ENCODE measurements at places on chromosomes 5 and 9.
A peak's percentile ranks its signal among the peaks of the same experiment; 100 is the strongest.

DNA sequence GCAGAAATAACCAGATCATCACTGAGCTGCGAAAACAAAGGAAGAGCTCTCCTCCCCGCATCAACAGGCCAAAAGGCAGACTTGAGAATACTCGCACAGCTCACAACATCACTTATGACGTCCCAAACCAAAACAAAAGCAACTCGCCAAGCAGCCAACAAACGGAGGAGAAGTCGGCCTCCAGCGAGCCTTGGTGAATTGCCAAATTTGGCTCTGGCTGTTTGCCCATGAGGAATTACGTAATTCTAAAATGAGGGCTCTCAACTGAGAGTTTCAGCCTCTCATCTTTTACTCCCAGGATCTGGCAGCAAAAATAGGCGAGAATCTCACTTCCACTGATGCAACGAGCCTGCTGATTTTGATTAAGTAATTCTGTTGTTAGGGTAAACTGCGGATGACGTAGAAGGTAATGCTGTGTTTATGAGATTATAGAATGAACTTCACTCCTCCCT, 51.7 kb upstream of the SEMA6A start:
- DNase-seq: peak; percentile 61

DNA sequence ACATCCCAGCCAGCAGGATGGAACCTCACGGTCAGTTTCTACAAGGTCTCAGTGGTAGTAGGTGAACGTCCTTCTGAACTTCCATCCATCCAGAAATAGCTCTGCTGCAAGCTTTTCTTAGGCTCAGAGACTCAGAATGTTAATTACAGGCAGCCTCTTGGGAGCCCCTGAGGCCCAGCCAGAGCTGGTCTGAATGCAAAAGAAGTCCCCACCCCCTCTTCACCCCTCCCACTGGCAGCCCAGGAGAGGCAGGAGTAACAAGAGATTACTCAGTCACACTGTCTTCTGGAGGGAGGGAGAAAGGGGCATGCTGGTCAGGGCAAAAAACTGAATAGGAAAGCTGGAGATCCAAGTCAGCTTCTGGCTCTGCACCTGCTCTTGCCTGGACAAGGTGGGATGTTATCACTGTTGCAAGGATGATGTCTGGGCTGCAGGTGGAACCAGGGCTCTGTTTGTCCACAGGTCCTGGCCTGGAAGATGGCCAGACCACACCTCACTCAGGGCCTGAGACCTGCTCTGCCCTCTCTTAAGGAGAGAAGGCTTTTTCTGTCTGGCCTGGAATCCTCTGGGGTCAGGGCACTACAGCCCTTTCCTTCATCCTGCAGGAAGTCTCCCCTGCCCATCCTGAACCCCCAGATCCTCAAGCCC, 9.1 kb downstream of the ENHO start:
- no peak for DNase-seq

DNA sequence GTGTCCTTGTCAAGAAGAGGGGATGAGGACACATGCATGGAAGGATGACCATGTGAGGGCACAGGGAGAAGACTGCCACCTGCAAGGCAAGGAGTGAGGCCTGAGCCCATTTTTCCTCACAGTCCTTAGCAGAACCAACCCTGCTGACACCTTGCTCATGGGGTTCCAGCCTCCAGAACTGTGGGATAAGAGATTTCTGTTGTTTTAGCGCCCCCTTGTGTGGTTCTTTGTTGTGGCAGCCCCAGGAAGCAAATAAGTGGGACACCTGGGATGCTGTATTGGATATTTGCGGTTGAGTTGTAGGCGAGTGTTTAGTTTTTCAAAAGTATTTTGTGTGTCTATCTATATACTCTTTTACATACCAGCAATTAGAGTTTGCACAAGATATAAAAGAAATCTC, 206.4 kb downstream of the NXNL2 start:
- no peak for DNase-seq

DNA sequence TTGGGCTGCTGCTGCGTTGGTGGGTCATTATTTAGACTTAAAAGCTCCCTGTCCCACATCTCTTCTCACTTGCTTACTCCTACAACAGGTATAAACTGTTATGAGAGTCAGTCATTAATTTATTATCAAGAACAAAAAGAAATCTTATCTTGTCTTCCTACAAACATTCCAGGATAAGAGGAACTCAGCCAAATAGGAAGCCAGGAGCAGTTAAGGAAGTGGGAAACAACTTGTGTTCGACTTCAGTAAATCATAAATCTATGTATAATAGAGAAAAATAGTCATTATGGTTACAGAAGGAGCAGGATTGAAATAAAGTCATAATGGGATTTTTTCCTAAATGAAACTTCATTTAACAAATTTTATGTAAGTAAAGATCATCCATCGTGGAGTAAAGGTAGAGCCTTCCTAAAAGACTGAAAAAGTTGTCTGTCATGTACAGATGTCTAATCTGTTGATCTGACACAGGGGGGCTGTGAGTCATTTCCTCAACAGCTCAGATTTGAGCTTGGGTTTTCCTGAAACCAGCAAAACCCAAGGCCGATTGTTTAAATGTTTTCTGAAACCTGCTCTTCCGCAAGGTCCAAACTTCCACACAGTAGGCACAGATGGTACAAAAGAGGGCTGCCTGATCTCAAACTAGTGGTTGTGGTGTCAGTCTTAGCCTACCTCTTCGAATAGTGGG, 25.3 kb upstream of the LRRTM2 start:
- no peak for DNase-seq

GRCh38 chr9:125556046-125556721, 150.8 kb downstream of the MAPKAP1 start:
- DNase-seq: no peak

DNA sequence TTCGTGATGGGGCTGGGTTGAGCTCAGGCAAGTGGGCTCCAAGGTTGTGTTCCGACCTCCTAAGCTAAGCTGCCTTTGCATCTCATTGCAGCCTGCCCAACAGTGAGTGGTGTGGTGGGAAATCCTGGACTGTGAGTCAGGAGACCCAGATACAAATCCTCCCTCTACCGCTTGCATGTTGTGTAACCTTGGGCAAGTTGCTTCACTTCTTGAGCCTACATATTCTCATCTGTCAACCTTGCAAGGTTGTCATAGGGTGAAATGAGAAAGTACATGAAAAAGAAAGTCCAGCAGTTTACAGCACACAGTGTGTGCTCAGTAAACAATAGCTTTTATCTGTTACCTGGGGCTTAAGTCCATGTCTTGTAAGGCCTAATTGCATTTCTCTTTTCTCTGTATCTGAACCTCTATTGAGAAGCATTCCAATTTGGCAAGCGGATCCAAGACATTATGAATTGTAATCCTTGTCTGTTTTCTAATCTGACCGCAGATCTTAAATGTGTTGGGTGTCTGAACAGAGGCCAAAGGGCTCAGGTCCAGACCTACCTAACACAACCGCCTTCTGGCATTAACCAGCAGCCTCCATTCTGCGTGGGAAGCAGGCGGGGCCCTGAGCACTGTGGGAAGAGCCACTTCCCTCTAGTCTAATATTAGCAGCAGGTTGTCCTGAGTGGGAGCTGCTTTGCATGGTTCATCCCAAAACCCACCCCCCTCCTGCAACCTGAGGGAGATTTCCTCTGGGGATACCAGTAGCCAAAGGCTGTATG, 1.8 kb upstream of the GALNT12 start:
- DNase-seq: no peak

GRCh38 chr9:27377811-27378456, 81.0 kb upstream of the EQTN start:
- no peak for DNase-seq

DNA sequence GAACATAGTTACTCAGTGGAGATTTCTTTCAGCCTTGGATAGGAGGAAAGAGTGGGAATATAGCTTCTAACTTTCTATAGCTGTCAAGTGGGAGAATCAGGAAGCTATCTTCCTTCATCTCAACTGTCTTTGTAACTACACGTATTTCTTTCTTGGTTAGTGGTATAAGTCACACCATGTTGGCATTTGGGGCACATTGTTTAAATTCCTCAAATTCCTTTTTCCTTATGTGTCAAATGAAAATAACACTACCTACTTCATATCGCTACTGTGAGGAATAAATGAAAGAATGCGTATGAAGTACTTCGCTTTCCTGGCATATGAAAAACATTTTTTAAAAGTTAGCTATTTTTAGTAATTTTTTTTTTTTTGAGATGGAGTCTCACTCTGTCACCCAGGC, 1082.5 kb upstream of the WWC1 start:
- no peak for DNase-seq

- DNase-seq: no peak
These were observed 86.3 kb downstream of the UBE2R2 start for GRCh38 chr9:33903157-33903780.

GRCh38 chr9:79610791-79611614, 39.2 kb downstream of the TLE4 start:
- no peak for DNase-seq

GRCh38 chr5:59955241-59955640, 61.7 kb upstream of the PDE4D start:
- DNase-seq: no peak

DNA sequence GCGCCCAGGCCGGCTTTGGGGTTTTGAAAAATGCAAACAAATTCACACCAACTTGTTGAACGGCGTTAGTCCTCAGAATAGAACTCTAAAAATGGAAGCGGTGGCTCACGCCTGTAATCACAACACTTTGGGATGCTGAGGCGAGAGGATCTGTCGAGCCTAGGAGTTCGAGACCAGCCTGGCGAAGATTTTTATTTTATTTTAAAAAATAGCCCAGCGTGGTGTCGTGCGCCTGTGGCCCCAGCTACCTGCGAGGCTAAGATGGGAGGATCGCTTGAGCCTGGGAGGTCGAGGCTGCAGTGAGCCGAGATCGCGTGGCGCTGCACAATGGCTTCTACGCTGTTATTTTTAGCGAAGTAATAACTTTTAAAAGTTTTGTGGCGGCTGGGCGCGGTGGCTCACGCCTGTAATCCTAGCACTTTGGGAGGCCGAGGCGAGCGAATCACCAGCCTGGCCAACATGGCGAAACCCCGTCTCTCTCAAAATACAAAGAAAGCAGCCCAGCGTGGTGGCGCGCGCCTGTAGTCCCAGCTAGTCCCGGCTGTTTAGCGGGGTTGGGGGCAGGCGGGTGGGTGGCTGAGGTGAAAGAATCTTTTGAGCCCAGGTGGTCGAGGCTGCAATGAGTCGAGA, 694 bp upstream of the PLIN2 start:
- DNase-seq: no peak

DNA sequence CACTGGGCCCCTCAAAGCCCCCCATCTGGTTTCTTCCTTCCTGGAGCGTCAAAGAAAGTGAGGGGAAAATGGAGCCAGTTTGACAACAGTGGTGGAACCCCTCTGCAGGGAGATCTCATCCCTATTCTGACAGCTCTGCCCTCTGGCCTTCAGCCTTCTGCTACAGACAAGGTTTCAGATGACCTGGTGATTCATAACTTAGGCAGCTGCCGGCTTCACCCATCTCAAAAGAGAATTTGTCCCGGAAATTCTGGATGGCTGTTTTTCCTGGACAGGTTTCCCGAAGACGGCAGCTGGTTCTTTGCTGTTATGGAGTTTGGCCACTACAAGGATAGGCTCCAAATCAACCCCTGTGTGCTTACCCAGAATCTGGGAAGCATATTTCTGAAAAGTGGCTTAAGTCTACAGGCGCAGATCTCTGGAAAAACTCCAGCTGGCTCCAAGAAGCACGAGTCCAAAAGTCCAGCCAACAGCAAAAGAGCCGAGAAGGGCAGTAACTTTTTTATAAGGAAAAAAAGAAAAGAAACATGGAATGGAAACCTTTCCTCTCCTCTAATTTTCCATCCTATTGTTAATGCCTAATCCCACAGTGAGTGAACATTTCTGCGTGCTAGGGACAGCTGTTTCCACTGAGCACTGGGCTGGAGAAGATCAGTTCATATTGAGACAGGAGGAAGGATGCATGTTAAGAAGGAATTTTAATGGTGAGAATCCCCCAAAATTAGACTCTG, 54.5 kb downstream of the ZNF366 start:
- DNase-seq: no peak

DNA sequence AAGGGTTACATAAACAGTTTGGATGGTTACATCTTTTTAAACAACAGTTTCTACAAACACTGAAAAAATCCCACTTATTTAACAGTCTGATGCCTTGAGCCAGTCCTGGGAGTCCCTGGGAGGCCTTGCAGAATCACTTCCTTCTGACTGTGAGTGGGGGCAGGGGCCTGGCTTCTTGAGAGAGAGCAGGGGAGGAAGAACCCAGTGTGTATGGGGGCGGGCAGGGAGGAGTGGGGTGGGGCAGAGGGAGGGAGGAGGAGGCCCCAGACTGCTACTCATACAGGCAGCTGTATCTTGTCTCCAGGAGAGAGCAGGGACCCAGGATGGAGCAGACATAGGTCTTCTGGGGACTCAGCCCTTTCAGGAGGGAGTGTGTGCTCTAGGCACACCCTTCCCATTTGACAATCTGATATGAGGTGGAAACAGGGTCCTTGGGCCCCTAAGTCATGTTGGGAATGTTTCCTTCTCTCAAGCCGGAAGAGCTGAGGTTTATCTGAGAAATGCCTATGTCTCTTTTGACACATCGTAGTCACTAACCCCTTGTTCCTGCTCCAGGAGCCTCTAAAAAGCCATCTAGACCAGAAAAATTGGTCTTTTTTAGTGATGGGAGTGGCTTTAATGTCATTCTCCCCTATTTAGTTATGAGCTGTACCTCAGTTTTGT, 52.8 kb downstream of the IRF1 start:
- DNase-seq: no peak

DNA sequence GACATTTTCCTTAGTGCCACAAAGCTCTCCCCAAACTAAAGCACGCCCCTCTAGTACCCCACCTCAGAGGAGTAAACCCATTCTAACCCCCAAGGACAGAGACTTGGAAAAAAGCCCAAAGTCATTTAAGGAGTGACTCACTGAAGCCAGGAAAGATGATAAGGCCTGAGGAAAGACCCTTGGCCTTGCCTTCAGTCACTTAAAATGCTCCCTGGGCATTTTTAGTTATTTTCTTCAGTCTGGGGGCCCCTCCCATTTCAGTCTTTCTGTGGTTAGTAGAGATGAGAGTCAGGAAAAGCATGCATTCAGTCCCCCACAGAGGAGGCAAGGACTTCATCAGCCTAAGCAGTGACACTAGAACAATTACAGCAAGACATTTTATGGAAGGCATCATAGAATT, 13.7 kb upstream of the TLX3 start:
- no peak for DNase-seq

DNA sequence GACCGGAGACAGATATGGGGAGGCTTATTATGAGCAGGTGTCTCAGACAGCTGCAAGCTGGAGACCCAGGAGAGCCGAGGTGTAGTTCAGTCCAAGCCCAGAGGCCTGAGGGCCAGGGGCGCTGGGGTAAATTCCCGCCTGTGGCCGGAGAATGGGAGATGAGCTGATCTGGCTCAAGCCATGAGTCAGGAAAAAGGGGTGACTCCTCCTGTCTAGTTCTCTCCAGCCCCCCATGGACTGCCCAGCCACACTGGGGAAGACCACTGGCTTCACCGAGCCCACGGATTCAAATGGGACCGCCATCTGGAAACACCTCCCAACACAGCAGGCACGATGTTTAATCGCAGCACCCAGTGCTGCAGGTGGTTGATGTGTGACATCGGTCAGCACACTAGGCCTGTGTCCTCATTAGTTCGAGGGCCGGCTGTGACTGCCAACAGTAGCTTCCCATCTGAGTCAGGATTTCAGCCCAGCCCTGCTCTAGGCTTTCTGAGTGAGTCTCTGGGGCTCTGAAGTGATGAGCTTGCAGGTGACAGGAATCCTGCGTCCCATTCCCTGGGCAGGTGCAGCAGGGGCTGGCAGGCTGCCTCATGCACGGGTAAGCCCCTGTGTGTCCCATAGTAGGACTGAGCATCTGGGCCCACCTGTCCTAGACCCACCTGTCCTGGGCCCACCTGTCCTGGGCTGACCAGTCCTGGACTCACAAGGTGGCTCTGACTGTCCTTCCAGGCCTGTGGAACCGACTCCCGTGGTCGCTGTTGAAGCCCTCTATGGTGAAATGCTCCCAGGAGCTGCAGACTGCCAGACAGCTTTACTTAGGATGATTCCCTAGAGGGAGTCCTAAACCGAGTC, 49.7 kb downstream of the AHRR start:
- peak; percentile 11 for DNase-seq

- DNase-seq: no peak
These were observed 126.3 kb downstream of the ADAMTS2 start for GRCh38 chr5:179218943-179219330.

All from NCI-H1092 (cell line).